Fibroblast of lung (primary cell): ENCODE measurements at places on chromosomes 6 and 20. TPM values are rescaled to one million over a fixed set of nuclear protein-coding genes. Genes with fewer than 3 reads are reported as not detected.

BCKDHB gene
- 6.2 and 8.3 TPM in 2 replicates for total RNA-seq

ABHD16B gene
- total RNA-seq, result not detected in 2 replicates

FAM50B gene
- 11.6 and 15.7 TPM in 2 replicates for total RNA-seq

TRIM15 gene
- not detected in 2 replicates for total RNA-seq

MBOAT1 gene
- total RNA-seq, result 4.9 and 6.6 TPM in 2 replicates

KIAA0408 gene
- 1.3 and 2.8 TPM in 2 replicates for total RNA-seq

TSHZ2 gene
- total RNA-seq, result 2.6 and 5.4 TPM in 2 replicates

- no peak overlapping the region for H3K4me3 ChIP-seq
- no peak for DNase-seq
- no peak overlapping the region for H3K27ac ChIP-seq
- no peaks in the 10 kb centered on the region for H3K36me3 ChIP-seq
- peaks cover 2% of the 10 kb centered on the region for H3K4me1 ChIP-seq
- H3K27me3 ChIP-seq, result no peaks in the 10 kb centered on the region
These were observed 313.6 kb downstream of the ALDH8A1 start for GRCh38 chr6:134636186-134636799.

DNA sequence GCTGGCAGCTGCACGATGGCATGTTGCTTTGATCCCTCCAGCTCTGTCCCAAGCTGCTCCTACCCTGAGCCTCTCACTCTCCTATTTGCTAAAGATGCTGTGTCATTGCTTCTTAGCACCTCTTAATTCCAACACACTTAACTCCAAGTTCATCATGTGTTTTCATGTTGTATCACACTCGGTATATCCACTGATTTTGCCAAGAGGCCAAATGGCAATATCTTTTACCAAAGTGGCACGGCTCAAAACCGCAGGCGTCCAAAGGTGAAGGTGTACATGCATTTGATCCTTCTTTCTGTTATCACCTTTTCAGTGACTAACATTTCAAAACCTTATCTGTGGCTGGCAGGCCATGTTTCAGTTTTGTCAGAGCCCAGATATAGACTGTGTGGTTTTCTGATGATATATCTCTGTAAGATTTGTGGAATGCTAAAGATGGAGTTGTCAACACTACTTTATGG, 217.0 kb downstream of the TBX18 start:
- H3K4me3 ChIP-seq, result no peak overlapping the region
- no peak overlapping the region for H3K27ac ChIP-seq
- no peaks in the 10 kb centered on the region for H3K27me3 ChIP-seq

- H3K36me3 ChIP-seq, result no peaks in the 10 kb centered on the region
- no peaks in the 10 kb centered on the region for H3K27me3 ChIP-seq
- no peaks in the 10 kb centered on the region for H3K4me1 ChIP-seq
- H3K4me3 ChIP-seq, result no peak overlapping the region
These were observed 68.5 kb upstream of the FOXO3 start for GRCh38 chr6:108492131-108492766.

GRCh38 chr20:16803965-16804792, 56.0 kb downstream of the OTOR start:
- peaks cover 4% of the 10 kb centered on the region for H3K27me3 ChIP-seq
- no peak overlapping the region for H3K4me3 ChIP-seq
- no peaks in the 10 kb centered on the region for H3K4me1 ChIP-seq
- no peaks in the 10 kb centered on the region for H3K36me3 ChIP-seq

DNA sequence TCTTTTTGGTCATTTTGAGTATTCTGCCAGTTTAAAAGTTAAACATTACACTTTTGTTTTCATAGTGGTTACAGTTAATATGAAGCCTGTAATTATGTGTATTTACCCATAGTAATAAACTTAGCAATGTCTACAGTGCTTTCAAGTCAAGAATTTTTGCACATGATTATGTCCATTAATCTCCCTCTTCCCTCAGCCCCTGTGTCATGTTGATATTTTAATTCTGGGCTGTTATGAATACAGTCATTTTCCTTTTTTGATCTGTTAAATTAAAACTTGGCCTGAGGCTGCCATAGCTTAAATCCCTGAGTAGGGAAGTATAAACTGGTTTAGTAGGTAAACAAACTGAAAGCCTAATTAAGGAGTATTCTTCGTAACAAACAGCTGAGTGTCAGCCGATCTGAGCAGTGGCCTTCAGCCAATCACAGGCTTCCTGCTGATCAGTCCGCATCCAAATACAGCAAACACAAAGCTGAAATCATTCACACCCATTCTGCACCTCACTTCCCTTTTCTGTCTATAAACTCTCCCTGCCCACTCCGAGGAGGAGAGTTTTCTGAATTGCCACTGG, 9.5 kb upstream of the SFT2D1 start:
- H3K4me1 ChIP-seq, result no peaks in the 10 kb centered on the region
- H3K36me3 ChIP-seq, result no peaks in the 10 kb centered on the region
- no peak overlapping the region for H3K27ac ChIP-seq
- peak; percentile 12 for DNase-seq

DNA sequence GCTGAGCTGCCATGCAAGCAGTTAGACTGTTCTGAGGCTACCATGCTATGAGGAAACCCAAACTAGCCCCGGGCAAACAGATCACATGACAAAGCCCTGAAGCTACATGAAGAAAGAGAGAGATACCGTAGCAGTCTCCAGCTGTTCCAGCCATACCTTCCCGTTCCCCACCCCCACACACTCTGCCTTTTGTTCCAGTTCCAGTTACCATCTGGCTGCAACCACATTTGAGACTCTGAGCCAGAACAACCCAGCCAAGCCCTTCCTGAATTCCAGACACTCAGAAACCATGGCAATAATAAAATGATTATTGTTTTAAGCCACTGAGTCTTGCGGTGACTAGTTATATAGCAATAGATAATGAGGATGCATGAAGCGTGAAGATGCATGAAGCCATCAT, 28.3 kb downstream of the RIN2 start:
- H3K4me3 ChIP-seq, result no peak overlapping the region
- H3K36me3 ChIP-seq, result no peaks in the 10 kb centered on the region
- peak overlapping the region; percentile 45 for H3K27ac ChIP-seq
- DNase-seq, result peak; percentile 90
- H3K27me3 ChIP-seq, result no peaks in the 10 kb centered on the region
- peaks cover 20% of the 10 kb centered on the region for H3K4me1 ChIP-seq

GRCh38 chr6:136676075-136676474, 116.2 kb downstream of the MAP3K5 start:
- no peak overlapping the region for H3K27ac ChIP-seq
- no peak overlapping the region for H3K4me3 ChIP-seq
- no peak for DNase-seq
- no peaks in the 10 kb centered on the region for H3K27me3 ChIP-seq
- no peaks in the 10 kb centered on the region for H3K36me3 ChIP-seq

GRCh38 chr6:82257088-82257774, 9.7 kb upstream of the IBTK start:
- no peak for DNase-seq
- no peaks in the 10 kb centered on the region for H3K27me3 ChIP-seq
- no peaks in the 10 kb centered on the region for H3K36me3 ChIP-seq
- H3K4me3 ChIP-seq, result no peak overlapping the region
- H3K4me1 ChIP-seq, result peaks cover 8% of the 10 kb centered on the region

DNA sequence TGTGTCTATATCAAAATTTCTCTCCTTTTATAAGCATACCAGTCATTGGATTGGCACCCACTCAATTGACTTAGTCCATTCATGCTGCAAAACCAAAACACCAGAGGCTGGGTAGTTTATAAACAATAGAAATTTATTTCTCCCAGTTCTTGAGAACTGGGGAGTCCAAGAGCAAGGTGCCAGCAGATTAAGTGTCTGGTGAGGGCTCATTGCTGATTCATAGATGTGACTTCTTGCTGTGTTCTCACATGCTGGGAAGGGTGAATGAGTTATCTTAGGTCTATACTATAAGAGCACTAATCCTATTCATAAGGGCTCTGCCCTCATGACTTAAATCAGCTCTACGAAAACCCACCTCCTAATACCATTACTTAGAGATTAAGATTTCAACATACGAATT, 501.4 kb downstream of the EPM2A start:
- no peaks in the 10 kb centered on the region for H3K36me3 ChIP-seq
- no peak overlapping the region for H3K27ac ChIP-seq
- no peaks in the 10 kb centered on the region for H3K4me1 ChIP-seq
- no peak for DNase-seq
- H3K4me3 ChIP-seq, result no peak overlapping the region
- no peaks in the 10 kb centered on the region for H3K27me3 ChIP-seq

DNA sequence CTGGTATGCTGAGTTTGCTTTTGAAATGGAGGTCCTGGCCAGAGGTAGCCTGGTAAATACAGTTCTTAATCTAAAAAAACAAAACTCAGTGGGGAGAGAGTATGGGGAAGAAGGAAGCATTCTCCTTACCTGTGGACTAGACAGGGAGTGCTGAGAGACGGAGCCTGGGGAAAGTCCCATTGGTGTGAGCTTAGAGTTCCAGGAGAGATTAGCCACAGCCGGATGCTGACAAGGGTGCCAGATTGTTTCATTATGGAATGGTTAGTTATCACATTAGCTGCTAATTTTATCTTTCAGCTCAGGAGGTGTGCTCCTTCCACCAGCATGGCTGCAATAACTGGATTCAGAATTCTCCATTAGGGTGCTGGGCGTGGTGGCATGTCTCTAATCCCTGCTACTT, 75.9 kb downstream of the RREB1 start:
- no peak overlapping the region for H3K4me3 ChIP-seq
- H3K27ac ChIP-seq, result no peak overlapping the region
- H3K27me3 ChIP-seq, result no peaks in the 10 kb centered on the region
- DNase-seq, result no peak
- H3K36me3 ChIP-seq, result peaks cover 10% of the 10 kb centered on the region

- no peak overlapping the region for H3K27ac ChIP-seq
- no peaks in the 10 kb centered on the region for H3K4me1 ChIP-seq
These were observed 69.5 kb downstream of the ZFAND3 start for GRCh38 chr6:37889051-37889450.

DNA sequence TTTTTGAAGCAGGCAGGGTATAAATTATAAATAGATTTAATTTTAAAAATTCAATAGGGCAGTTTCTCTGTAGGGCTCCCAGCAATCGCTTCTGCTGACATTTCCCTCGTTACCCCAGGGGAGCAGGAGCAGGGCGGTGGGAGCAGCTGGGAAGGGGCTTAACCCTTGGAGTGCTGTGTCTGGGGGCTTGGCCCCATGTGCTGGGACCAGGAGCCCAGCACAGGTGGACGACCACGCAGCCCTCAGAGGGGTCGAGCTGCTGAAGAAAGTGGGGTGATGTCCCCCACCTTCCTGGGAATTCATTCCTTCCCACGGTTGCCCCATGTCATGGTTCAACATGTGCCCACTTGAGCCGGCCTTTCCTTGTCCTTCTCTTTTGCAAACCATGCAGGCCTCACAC, 67.5 kb upstream of the STX16 start:
- H3K4me3 ChIP-seq, result no peak overlapping the region
- no peaks in the 10 kb centered on the region for H3K27me3 ChIP-seq
- H3K4me1 ChIP-seq, result no peaks in the 10 kb centered on the region

- H3K4me3 ChIP-seq, result no peak overlapping the region
- no peaks in the 10 kb centered on the region for H3K36me3 ChIP-seq
- H3K27me3 ChIP-seq, result no peaks in the 10 kb centered on the region
- H3K4me1 ChIP-seq, result no peaks in the 10 kb centered on the region
- no peak for DNase-seq
These were observed 44.4 kb downstream of the RPS12 start for GRCh38 chr6:132858750-132859149.

DNA sequence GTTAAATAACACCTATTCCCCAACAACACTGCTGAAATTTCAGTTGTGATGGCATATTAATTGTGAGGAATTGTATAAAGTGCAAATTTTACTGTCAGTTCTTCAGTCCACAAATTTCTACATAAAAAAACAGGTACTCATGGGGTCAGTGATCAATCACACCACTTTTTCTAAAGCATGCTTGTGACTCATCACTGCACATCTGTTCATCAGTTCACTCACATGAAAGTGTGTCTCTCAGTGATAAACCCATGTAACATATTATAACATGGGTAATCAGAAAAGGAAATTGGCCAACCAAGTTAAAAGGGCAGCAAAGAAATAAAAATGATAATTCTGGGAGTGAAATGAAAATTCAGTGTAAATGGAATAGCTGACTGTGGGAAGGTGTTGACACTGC, 234.7 kb upstream of the FKBP1C start:
- no peak for DNase-seq
- H3K4me3 ChIP-seq, result no peak overlapping the region
- no peaks in the 10 kb centered on the region for H3K27me3 ChIP-seq
- H3K27ac ChIP-seq, result no peak overlapping the region

- H3K4me3 ChIP-seq, result no peak overlapping the region
- no peak overlapping the region for H3K27ac ChIP-seq
- H3K27me3 ChIP-seq, result peaks cover 4% of the 10 kb centered on the region
- no peak for DNase-seq
- H3K4me1 ChIP-seq, result no peaks in the 10 kb centered on the region
These were observed 3.5 kb downstream of the LRFN2 start for GRCh38 chr6:40583709-40584108.

GRCh38 chr20:25541676-25542075, 43.7 kb downstream of the NINL start:
- no peaks in the 10 kb centered on the region for H3K36me3 ChIP-seq
- peaks cover 14% of the 10 kb centered on the region for H3K4me1 ChIP-seq
- DNase-seq, result peak; percentile 41
- H3K27me3 ChIP-seq, result no peaks in the 10 kb centered on the region

GRCh38 chr6:163888030-163888819, 473.7 kb downstream of the QKI start:
- H3K27ac ChIP-seq, result no peak overlapping the region
- no peaks in the 10 kb centered on the region for H3K36me3 ChIP-seq
- H3K27me3 ChIP-seq, result no peaks in the 10 kb centered on the region
- no peak for DNase-seq
- no peak overlapping the region for H3K4me3 ChIP-seq
- no peaks in the 10 kb centered on the region for H3K4me1 ChIP-seq

DNA sequence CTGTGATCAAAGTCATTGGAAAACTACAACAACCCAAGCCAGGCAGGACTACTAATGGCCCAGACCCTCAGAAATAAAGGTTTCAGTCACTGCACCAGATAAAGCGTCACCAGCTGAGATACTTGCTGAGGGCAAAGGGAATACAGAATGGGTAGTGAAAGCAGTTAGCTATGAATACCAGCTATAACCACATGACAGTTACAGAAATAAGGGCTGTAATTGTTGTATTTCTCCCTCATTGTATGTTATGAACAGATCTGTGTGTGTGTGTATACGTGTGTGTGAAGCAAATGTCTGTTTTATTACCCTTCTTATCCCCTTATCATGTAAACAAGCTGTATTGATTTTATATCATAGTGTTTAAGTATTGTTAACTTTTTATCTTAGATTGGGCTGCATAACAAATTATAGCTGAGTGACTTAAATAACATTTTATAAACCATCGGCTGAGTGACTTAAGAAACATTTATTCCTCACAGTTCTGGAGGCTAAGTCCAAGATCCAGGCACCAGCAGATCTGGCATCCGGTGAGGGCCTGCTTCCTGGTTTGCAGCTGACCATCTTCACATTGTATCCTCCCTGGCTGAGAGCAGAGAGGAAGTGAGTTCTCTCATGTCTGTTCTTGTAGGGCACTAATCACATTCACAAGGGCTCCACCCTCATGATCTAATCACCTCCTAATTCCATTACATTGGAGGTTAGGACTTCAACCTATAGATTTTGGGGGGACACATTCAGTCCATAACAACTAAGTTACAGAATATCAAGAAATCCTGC, 46.0 kb upstream of the VSX1 start:
- H3K4me1 ChIP-seq, result no peaks in the 10 kb centered on the region
- no peak for DNase-seq
- H3K4me3 ChIP-seq, result no peak overlapping the region
- no peak overlapping the region for H3K27ac ChIP-seq
